Hematopoietic multipotent progenitor cell treated with erythropoietin and hydrocortisone succinate and interleukin-3 and kit ligand, for 6 days (in vitro differentiated cells): ENCODE measurements at places on chromosomes 12 and 14.
A peak's percentile ranks its signal among the peaks of the same experiment; 100 is the strongest.

GRCh38 chr14:103480595-103480994 lies 42.0 kb downstream of the CKB start:
- peak; percentile 53 for DNase-seq

DNA sequence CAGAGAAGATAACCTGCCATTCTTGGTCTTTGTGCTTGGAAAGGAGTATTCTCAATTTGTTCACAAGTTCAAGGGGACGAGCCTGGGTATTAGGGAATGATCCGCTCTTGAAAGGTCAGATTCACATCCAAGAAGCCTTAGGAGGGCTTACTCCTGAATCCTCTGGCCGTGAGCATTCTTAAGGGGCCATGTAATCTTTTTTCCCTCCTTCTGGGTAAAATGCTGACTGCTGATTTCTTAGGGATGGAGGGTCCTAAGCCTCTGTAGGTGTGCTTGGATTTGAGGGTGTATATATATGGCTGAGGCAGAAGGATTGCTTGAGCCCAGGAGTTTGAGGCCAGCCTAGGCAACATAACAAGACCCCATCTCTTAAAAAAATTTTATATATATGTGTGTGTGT lies 149.1 kb downstream of the TSPAN9 start:
- DNase-seq, result no peak

GRCh38 chr12:1518591-1519516 lies 75.5 kb downstream of the FBXL14 start:
- no peak for DNase-seq

- DNase-seq, result no peak
These were observed 39.0 kb downstream of the PLXNC1 start for GRCh38 chr12:94187361-94187760.

- no peak for DNase-seq
These were observed 16.9 kb downstream of the DHRS2 start for GRCh38 chr14:23653051-23653450.
